ENCODE measurements at places on chromosomes 5 and 9.

- no peak for DNase-seq
Observed at GRCh38 chr5:180783340-180784052, 19.1 kb downstream of the MGAT1 start.

- DNase-seq, result no peak
Observed at GRCh38 chr5:110909415-110909814, 162.1 kb upstream of the TSLP start.

DNA sequence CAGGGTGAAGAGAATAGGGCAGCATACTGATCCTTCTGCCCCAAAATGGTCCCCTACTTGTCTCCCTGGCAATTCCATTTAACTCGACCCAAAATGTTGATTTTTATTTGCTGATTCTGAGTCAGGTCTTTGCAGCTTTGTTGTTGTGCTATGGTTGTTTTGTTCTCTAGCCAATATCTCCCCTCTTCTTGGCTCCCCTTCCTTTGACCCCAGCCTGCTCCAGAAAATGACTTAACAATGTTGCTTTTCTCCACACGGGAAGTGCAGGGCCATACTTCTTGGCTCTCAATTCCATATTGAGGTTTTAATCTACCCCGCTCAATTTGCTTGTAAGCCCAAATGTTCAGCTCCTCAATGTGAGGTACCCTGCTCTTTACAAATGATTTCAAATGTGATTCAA lies 330.0 kb downstream of the RASEF start:
- DNase-seq, result no peak

- DNase-seq, result no peak
Observed at GRCh38 chr5:1360861-1361260, 16.0 kb upstream of the CLPTM1L start.

GRCh38 chr5:40958811-40959210 lies 49.5 kb downstream of the C7 start:
- DNase-seq, result no peak
